NCI-H187 (cell line): ENCODE measurements at places on chromosomes 11 and 22.

DNA sequence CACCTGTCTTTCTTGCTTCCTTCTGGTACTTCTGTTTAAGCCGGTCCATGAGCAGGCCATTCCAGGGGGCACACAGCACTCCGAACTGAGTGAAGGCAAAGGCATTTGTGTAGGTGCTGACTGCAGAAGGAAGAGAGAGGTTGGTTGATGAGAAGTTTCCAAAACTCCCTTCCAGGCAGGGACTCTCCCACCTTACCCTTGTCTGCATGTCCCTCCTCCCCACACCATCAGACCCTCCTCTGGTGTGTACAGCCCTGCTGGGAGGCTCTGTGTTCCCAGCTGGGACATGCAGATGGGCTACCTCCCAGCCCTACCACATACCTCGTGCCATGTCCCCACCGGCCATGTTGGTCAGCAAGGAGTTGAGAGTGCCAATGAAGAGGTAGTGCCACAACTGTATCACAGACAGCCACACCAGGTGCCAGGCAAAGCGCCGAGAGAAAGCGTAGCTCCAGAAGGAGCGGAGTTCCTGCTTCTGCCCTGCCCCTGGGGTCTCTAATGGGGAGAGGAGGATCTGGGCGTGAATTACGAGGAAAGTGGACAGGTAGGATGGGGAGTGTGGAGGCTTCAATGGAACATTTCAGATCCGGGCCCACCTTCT, 12.2 kb downstream of the SLC43A3 start:
- DNase-seq, result no peak

GRCh38 chr11:27209562-27210005, 153.4 kb downstream of the CCDC34 start:
- DNase-seq, result peak; percentile 46

- DNase-seq, result no peak
These were observed at the start of gene PAMR1 for GRCh38 chr11:35525501-35526175. Gene PAMR1, minus strand, starts transcription at chr11:35525616. Its CDS starts 31 bp downstream, at chr11:35525585.

DNA sequence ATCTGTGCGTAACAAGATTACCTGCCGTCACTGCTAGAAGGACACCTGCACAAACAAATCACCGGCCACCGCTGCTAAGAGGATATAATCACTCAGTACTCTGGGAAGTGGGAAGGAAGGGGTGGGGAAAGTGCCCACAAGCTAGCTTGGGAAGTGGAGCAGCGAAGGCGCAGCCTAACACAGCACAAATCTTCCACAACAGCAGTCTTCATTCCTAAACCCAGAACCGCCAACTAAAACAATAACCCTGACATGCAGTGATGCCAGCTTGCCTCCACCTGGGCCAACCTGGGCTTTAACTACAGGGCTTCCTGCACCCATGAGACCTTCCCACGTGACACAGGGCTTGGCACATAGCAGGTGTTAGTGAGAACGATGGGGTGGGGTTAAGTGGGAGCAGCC, 5.1 kb downstream of the DGCR2 start:
- DNase-seq, result peak; percentile 74

- DNase-seq, result no peak
These were observed 70.0 kb upstream of the IGLL5 start for GRCh38 chr22:22817468-22818201.

DNA sequence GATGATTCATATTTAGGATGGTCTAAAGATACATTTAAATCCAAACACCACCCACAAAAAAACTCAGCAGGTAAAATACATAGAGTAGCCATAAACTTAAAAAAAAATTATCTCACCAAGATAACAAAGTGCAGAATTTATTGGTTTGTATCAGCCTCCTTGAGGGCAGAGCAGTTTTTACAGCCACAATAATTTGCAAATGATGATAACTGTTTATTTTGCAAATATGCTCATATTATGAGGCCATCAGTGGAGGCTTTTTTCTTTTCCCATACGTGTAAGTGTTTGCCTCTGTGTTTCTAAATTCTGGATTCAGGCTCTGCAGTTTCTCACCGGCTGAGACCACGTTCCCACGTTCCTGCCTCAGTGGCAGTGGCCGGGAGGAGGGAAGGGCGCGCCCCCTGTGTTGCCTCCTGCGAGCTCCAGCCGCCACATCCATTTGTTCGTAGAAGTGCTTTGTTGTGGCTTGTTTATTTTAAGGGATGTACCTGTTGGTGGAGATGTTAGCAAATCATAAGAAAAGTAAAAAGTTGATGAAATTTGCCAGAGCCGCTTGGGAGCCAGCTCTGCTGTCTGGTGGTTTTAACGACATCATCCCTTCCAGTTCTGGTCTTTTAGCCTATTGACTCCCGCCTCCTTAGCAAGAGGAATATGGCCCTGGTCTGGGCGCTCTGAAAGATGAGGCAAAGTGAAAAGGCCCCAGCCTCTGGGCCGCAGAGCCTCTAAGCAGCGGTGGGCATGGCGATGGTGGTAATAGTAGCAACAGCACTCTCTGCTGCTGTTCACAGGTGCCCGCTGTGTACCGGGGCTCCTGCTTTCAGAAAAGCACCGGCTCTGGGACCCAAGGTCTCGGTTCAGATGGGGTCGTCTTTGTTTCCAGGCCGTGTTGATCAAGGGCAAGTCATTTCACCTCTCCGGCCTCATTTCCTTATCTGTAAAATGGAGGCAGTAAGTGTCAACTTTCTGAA, 66.7 kb upstream of the PPARA start:
- DNase-seq, result no peak

GRCh38 chr11:107570015-107570414, 4.5 kb upstream of the ALKBH8 start:
- no peak for DNase-seq

GRCh38 chr22:22072169-22072836, 89.7 kb upstream of the TOP3B start:
- DNase-seq, result no peak
